ENCODE measurements at places on chromosomes 12 and 14.
A peak's percentile ranks its signal among the peaks of the same experiment; 100 is the strongest.

- peak; percentile 68 for DNase-seq
These were observed 19.1 kb downstream of the BBOF1 start for GRCh38 chr14:74038020-74038859.

GRCh38 chr14:68195126-68195525, 375.5 kb downstream of the RAD51B start:
- DNase-seq, result no peak

DNA sequence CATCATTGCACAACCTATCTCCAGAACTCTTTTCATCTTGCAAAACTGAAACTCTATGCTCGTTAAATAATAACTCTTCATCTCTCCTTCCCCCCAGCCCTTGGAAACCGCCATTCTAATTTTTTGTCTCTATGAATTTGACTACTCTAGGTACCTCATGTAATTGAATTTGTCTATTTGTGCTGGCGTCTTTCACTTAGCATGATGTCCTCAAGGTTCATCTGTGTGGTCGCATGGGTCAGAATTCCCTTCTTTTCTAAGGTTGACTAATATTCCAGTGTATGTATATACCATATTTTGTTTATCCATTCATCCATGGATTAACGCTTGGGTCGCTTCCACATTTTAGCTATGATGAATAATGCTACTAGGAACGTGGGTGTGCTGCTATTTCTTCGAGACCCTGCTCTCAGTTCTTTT, 80.1 kb downstream of the PLXNC1 start:
- no peak for DNase-seq

GRCh38 chr14:105389976-105390848, 8.1 kb upstream of the TEX22 start:
- no peak for DNase-seq

- no peak for DNase-seq
These were observed 754 bp downstream of the ACSS3 start for GRCh38 chr12:81078469-81079196.

- no peak for DNase-seq
These were observed 353.1 kb downstream of the TMEM121 start for GRCh38 chr14:105879503-105879866.

- DNase-seq, result no peak
These were observed 102.8 kb downstream of the SCAF11 start for GRCh38 chr12:45887544-45887943.

DNA sequence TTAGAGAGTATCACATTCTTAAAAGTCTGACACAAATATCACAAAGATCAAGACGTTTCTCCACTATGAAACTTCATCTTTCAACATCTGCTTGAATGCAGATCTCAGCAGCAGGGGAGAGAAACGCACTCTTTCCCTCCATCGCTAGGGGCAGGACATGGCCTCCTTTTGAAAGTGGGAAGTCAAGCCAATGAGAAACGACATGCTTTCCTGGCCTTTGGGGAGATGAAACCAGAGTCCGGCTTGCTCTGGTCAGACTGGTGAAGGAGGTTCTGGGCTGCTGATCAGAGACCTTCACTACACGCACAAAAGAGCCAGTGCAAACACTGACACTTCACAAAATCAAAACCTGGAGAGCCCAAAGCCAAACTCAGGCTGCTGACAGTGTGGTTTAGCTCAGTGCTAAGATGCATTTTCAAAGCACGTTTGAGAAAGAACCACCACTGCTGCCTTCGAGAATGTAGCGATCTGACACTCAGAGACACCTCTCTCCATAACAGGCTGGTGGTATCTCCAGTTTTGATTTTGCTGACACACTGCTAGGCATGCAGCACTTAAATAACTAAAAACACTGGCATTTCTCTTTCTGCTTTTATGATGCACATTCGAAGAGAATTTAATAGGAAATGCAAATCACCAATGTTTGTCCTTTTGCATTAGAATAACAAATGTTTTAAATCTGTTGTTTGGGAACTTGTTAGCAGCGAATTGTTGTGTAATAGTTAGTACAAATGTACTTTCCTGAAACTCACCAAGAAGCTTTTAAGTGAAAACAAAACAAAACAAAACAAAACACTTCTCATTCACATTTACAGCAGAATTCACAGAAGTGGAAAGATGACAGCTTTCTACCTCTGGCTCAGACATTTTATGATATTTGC, 93.9 kb upstream of the OVCH1 start:
- no peak for DNase-seq

GRCh38 chr14:72657214-72657921, 236.5 kb downstream of the DPF3 start:
- DNase-seq, result no peak

DNA sequence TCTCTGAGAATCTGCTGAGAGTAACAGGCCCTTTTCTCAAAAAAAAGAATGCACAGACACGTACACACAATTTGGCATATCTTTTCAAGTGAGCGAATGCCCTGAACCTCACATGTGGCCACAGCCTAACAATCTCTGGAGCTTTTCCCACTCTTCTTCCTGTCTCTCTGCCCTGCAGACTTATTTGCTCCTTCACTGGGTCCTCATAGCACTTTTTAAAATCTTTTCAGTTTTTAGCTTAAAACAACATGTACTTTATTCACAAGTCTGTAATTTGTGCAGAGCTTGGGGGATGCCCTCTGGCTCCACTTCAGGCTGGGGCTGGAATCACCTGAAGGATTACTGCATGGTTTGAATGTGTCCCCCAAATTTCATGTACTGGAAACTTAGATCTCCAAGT, 9.0 kb downstream of the MAP1LC3B2 start:
- DNase-seq, result no peak

DNA sequence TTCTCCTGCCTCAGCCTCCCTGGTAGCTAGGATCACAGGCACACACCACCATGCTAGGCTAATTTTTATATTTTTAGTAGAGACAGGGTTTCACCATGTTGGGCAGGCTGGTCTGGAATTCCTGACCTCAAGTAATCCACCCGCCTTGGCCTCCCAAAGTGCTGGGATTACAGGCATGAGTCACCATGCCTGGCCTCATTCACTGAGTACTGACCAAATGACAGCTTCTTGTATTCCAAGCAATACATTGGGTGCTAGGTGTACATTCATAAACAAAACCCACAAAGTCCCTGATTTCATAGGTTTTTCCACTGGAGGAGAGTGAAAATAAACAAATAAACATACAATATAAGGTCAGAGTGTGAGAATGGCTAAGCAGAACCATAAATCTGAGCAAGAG, 136.3 kb downstream of the HELB start:
- DNase-seq, result no peak

GRCh38 chr14:72523424-72524294, 370.2 kb downstream of the DPF3 start:
- no peak for DNase-seq

DNA sequence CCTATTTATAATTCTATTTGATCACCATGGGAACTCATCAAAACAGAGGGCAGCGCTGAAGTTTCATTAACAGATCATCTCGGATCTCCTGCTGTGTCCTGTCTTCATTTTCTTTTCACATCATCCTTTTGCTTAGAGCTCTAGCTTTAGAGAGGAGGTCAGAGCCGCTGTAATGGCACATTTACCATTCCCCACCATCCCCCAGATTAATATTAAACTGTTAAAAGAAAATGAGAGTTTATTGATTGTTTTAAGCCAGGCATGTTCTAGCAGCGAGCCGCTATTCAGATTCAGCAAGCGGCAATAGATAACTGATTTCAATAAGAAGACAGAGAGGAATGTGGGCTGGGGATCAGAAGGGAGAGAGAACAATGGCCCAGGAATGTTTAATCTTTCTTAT, 308.8 kb downstream of the EGLN3 start:
- DNase-seq, result no peak

DNA sequence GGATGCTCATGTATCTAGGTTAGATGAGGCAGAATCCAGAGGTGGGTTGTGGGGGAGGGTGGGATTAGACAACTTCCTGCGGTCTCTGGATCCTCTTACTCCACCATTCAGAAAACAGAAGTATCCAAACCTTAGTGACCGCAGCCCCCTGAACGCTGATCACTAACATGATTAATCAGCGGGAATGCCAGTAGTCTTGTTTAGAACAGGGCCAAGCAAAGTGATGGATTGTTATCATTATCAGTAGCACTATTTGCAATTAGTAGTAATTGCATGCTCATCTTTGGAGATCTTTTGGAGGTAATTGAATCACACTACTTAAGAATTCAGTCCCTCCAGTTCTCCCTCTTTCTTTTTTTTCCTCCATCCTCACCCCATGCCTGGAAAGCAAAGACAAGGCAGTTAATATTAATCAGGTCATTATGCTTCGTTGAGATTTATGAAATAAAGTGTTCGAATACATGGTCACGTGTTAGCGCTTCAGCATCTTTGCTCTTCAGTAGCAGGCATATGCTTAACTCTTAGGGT, 182.8 kb upstream of the NTF3 start:
- no peak for DNase-seq

DNA sequence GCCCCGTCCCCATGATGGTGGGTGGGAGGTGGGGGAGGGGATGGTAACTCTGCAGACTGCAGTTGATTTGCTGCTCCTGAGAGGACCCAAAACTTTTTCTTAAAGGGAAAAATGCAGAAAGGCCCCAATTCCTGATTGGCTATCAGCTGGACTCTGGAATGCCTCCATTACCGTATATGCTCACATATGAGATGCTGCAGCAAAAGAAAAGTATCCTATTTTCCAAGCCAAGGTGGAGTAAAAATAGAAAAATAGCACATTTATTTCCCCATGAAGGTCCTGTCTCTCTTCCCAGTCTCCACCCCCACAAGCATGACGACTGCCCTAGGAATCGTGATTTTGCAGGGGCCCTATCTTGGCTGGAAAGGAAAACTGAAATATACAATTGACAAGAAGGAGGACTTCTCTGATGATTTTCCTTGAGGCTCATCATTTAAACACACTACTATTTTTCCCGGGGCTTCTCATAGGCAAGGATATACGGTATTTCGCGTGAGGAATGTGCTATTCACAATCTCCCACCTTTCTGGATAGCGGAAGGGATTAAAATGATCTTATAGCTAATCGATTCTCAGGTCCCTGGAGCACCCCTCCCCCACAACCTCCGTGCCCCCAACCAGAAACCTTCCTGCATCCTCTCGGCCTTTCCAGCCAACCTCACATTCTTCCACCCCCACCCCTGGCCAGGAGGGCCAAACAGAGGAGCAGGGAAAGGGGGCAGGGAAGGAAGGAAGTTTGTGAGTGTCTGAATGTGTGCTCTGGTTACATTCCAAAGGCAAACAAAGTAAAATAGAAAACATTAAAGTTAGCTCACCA, 138.9 kb upstream of the CCND2 start:
- no peak for DNase-seq

- DNase-seq, result no peak
These were observed 6.1 kb upstream of the MTA1 start for GRCh38 chr14:105413544-105413886.

DNA sequence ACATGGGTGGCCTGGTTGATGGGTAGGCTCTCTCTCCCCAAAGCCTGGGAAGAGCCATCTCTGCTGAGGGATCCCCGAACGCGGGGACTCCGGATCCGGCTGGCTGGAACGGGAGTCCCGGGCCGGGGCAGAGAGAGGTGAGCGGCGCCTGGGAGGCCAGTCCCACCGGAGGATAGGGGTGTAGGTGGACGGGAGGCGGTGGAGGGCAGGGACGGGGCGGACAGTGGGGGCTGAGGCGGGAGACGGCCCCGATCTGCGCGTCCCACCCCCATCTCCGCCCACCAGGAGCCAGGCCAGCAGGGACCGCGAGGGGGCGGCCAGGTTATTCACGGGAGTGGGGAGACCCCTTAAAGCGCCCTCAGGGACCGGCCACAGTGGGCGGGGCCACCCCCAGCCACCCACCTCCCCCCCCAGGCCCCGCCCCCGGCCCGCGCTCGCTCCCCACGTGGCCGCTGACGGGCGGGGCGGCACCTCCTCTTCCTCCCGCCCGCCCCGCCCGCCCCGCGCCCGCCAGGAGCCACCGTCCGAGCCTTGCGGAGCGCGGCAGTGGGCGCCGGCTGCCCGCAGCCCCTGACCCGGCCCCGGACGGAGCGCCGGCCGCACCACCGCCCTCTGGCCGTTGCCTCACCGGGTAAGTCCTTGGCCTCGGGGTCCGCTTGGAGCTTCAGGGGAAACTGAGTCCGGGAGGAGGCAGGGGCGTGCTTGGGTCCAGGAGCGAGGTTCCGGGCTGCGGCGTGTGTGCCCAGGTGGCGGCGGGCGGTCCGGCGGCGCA, at the start of gene INF2:
Gene INF2, plus strand, starts transcription at position 510 of the 772 bp plus-strand sequence. CDS start 11,748 bp downstream, outside the sequence.
- DNase-seq, result peak; percentile 20

- no peak for DNase-seq
These were observed 16.9 kb downstream of the TMEM117 start for GRCh38 chr12:43852744-43853143.

GRCh38 chr12:133106253-133106652, 23.8 kb downstream of the ZNF891 start:
- no peak for DNase-seq

GRCh38 chr14:67697006-67697405, 1.4 kb upstream of the RDH11 start:
- no peak for DNase-seq

- peak; percentile 89 for DNase-seq
These were observed 18.9 kb downstream of the PYROXD1 start for GRCh38 chr12:21456291-21456780.

DNA sequence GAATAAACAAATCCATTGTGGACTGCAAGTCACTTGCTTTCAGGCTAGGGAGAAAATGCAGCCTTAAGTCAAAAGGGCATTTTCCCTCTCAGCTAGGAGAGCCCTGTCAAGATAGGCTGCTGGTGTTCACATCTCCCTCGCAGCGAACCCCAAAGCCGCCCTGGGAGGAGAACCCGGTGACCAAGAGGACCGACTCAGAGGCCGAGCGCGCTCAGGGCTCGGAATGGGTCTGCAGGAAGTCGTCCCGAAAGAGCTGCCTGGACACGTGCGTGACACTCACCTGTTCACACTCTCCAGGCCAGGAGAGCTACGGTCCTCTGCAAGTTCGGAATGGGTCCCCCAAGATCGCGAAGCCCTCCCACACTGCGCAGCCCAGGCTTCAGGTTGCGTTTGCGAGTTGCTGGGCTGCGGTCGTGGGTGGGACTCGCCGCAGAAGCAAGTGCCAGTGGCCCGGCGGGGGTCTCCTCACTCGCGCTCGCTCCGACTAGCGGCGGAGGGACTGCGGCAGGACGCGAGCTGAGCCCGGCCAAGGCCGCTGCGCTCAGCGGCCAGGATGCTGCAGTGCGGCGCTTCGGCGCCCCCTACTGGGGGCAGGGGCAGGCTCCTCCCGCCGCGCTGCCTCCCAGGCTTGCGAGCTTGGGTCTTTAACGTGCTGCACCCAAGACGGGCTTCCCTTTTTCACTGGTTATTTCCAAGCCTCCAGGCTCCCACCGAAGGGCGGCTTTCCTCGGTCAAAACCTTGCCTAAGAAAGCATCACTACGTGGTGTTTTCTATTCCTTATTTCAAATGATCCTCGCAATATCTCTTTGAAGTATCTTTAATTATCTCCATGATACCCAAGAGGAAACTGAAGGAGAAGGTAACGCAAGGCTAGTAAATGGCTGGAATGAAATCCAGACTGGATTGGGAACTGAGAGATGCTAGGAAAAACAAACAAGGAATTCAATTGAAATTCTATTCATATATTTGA, at the start of gene RERG:
Gene RERG, minus strand, starts transcription at position 503 of the 971 bp plus-strand sequence. CDS start 3,928 bp downstream, outside the sequence.
- peak; percentile 52 for DNase-seq

Data from CD4-positive, alpha-beta T cell treated with Interleukin-4 for 4 hours (primary cell).